Stimulated activated CD8-positive, alpha-beta memory T cell treated with anti-CD3 and anti-CD28 coated beads, Interleukin-7, amount 100 ng/mL, for 48 hours (primary cell): ENCODE measurements at places on chromosomes 2 and 18.
A peak's percentile ranks its signal among the peaks of the same experiment; 100 is the strongest.

- no peak for DNase-seq
Measured at GRCh38 chr18:50590593-50590992, 30.7 kb downstream of the MAPK4 start.

GRCh38 chr2:60972889-60973656, 44.4 kb upstream of the PEX13 start:
- no peak for DNase-seq

DNA sequence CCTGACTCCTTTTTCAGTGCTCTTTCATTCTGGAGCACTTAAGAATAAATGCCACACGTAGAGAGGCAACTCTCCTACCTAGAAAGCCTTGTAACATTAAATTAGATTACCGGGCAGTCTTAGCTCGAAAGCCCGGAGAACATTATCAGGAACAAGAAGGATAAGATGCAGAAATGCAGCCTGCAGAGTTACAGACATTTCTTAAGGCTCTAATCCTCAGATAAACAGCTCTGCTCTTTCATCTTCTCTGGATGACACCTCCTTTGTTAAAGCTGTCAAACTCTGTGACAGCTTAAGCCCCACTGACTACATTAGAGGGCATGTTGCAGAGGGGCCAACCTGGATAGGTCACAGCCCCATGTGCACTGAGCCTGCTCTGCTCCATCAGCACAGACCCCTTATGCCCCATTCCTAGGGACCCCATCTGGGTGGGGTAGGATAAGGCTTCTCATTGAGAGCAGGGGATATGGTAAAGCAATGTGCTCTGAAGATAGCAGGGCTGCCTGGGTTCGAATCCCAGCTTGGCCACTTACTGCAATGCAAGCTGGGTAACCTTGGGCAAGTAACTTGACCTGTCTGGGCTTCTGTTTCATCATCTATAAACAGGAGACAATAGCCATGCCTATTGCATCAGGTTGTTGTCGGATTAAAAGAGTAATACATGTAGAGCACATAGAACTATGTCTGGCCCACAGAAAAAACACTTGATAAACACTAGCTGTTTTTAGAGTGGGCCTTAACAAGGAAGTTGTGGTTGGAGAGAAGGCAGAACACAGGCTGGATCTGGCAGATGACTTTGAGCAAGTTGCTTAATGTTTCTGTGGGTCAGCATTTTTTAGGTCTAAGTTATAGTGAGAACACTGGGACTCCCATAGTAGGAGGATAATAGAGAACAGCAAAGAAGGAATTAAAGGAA, 111.4 kb downstream of the THNSL2 start:
- no peak for DNase-seq

- no peak for DNase-seq
Measured at GRCh38 chr2:211455216-211455841, 898.9 kb downstream of the CPS1 start.

- DNase-seq: no peak
Measured at GRCh38 chr2:227365833-227366232, 13.3 kb downstream of the TM4SF20 start.

DNA sequence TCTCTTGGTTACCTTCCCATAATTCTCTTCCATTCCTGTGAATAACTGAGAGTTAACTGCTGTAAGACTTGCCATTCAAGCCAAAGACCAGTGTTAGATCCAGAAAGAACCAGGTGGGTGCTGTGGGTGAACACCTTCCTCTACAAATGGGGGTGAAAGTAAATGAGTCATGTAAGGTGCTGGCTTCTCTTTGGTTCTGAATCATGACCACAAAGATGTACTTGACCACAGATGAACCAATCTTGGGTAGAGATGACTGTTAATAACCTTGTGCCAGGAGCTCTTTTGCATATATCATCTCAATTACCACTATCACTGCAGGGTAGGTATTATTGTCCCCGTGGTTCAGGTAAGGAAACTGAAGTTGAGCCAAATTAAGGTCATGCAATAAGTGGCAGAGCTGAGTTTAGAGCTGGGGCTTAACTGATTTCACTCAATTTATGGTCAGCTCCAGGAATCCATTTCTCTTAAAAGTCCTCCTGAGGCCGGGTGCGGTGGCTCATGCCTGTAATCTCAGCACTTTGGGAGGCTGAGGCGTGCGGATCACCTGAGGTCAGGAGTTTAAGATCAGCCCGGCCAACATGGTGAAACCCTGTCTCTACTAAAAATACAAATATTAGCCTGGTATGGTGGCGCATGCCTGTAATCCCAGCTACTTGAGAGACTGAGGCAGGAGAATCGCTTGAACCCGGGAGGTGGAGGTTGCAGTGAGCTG, 244.9 kb upstream of the CXCR4 start:
- DNase-seq: no peak

DNA sequence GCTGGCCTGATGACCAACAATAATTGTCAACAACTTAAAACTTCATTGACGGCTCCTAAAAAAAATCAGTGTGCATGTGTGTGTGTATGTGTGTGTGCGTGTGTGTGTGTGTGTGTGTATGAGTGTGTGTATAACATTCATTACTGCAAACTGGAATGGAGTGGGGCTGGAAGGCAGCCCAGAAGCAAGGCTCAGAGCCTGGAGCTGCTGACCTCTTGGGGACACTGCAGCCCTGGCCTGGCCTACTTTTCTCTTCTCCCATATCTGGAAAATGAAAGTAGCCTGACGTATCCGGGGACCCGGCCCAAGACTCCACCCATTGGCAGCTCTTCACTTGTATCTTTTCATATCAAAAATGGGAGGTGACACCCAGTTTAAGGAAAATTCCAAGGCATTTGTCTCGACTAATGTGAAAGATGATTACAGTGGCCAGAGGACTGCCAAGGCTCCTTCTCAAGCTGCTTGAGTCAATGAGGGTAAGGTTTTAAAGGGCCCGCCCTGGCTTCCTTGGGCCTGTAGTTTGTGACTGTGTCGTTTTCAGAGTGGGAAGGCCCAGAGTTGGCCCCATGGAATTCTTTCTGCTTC, 72.4 kb upstream of the IL1R1 start:
- DNase-seq: no peak

GRCh38 chr2:88808083-88808482, 116.6 kb downstream of the RPIA start:
- no peak for DNase-seq

GRCh38 chr2:109659396-109660045, 45.4 kb downstream of the SOWAHC start:
- no peak for DNase-seq

- no peak for DNase-seq
Measured at GRCh38 chr2:62774555-62775366, 69.2 kb downstream of the EHBP1 start.

DNA sequence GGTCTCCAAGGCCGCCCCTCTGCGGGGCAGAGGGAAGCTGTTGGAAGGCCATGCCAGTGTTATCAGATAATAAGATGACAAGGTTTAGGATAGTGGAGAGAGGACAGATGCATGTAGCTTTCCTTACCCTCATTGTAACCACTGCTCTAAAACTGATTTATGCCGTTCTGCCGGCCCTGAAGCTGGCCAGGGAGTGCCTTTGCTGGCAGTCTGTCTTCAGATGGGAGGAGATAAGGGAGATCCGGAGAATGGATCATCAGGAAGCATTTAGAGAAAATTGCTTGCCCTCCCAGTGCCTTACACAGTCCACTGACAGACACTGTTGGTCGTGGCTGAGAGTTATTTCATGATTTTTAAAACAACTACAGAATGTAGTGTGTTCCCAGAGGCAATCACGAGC, 35.4 kb upstream of the MYO3B start:
- no peak for DNase-seq

DNA sequence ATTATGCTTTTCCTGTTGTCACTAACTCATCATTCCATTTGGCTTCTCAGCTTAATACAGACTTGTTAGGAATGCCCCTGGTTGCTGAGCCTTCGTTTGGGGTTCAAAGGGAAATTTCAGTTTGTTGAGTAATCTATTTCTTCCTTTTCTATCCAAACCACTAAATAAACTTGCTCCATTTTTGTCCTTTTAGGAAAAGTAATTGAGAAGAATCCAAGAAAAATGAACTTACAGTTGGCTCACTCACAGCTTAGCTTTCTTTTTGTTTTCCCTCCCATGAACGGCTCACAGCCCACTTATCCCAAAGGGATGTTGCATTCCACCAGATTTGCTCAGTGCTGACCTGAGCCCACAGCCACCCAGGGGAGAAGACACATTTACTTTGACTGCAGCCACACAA, 73.9 kb downstream of the SOX11 start:
- no peak for DNase-seq

DNA sequence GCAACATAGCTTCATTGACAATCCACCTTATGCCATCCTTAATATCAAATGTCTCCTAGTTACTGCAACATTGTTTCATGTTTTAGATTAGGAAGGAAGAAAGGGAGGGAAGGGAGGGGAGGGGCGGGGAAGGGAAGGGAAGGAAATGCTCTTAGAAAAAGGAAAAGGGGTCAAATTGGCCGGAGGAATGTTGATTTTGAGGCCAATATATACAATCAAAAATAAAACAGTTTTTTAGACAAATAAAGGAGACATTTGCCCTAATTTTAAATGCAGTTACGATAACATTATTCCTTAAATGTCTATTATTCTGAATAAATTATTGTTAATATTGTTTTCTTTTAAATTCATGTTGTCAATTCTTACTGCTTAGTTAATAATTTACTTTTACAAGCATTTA, 33.5 kb upstream of the CALCRL start:
- DNase-seq: no peak

DNA sequence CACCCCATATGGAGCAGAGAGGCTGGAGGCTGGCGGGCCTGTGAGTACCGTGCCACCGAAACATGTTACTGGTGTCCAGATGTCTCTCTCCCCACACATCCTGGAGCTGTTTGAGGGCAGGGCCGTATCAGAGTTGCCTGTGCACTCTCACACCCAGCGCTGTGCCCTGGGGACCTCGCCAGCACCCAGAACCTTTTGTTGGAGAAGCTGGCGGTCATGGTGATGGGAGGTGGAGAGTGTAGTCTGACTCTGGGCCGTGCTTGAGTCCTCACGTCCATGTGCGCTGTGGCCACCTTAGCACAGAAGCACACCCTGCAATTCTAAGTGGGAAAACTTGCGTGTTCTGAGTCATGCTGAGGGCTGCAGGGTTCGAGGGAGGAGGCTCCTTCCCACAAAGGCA, 259.2 kb downstream of the NDUFA10 start:
- no peak for DNase-seq

GRCh38 chr2:61065714-61066709, at the start of gene SANBR:
TSS of gene SANBR (plus strand) at chr2:61065871. CDS start at chr2:61070351, 4,480 bp downstream.
- DNase-seq: peak; percentile 72

- no peak for DNase-seq
Measured at GRCh38 chr18:32980896-32981295, 208.1 kb upstream of the KLHL14 start.

DNA sequence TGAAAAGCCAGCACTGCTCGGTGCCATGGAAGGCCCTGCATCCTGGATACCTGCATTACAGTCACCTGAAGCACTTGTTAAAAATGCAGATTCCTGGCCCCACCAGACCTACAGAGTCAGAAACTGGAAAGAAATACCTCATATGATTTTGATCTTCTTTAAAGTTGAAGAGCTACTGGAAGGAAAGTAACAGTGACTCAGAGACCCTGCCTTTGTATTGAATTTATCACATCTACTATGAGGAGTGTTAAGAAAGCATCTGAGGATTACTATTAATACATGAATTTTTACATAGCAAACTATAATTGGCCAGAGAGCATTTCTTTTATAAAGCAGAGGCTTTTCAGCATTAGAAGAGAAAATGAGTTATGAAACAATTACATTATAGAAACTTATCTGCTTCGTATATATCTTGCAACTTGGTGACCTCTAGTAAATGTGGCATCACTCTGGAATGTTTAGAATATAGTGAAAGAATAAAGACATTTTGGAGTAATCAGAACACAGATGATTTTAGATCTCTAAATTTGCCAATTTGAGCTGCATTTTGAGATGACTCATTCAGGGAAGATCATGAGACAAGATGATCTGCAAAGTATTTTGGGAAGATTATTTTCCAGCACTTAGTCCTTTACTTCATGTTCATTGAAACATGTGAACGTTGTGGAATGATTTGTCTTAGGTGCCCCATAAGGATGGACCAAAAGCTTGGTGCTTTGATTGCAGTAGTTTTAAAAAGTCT, 12.2 kb downstream of the PTPRM start:
- no peak for DNase-seq

GRCh38 chr2:176004934-176005333, 2.9 kb upstream of the LNPK start:
- DNase-seq: no peak

- DNase-seq: no peak
Measured at GRCh38 chr18:70450426-70451253, 161.8 kb downstream of the SOCS6 start.

- DNase-seq: no peak
Measured at GRCh38 chr2:11215407-11215806, 60.1 kb downstream of the SLC66A3 start.

GRCh38 chr2:120650022-120650644, 85.5 kb upstream of the GLI2 start:
- DNase-seq: no peak

DNA sequence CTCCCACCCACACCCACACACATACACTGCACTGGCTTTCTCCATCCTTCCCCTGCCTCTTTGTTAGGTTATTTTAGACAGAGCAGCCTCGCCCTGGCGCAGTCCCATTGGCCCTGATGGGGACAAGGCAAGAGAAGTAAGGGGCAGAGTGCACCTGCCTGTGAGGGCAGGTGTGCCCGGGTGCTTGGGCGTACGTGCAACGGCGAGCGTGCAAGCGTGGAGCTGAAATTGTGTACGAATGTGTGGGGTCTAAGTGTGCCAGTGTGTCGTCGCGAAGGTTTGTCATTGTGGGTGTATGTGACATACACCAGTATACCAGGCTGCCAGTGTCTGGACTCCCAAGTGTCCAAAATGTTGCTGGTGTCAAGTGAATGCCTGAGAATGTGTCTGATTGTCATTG, 544 bp downstream of the LRATD1 start:
- no peak for DNase-seq

DNA sequence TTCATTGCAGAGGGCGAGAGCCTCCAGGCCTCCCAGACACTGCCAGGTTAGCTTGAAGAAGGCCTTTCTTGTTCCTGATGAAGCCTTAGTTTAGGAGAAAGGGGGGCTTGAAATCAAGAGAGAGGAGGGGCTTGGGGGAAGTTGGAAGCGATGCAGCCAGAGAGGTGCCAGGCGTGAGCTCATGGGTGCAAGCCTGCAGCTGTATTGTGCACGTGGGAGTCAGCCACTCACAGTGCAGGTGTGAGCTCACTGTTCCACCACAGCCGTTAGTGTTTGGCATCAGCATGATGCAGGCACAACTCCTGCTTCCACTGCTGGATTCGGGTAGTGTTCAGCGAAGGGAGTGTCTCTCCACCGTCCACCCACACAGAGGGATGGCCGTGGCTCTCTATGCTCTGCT, 68.4 kb upstream of the ALPP start:
- no peak for DNase-seq
